ENCODE measurements at places on chromosomes 12 and 14.
A peak's percentile ranks its signal among the peaks of the same experiment; 100 is the strongest.

DNA sequence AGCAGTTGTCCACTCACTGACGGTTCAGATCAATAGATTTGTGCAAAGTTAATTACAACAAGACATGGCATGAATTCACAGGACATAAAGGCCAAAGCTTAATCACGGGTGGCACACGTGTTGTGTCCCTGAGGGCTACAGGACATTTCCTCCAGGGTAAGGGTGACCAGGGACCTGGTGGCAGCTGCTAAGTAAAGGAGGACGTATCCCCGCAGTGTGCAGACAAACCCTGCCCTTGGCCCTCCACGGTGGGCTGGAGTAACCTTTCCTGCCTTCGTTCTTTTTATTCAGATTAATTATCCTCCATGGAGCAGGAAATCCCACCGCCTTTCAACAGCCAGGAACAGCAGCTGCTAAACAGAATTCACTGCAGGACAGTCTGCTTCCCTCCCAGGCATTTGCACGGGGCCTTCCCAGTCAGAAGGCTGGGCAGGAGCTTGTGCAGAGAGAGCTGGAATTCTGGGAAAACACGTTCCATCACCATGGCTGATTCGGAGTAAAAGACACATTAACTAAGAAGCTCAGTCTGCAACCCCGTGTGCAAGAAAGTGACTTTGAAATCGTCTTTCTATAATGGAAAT lies 289.9 kb upstream of the SFSWAP start:
- DNase-seq, result no peak

- DNase-seq, result no peak
Measured at GRCh38 chr12:73361156-73361863, 1089.1 kb downstream of the TRHDE start.

DNA sequence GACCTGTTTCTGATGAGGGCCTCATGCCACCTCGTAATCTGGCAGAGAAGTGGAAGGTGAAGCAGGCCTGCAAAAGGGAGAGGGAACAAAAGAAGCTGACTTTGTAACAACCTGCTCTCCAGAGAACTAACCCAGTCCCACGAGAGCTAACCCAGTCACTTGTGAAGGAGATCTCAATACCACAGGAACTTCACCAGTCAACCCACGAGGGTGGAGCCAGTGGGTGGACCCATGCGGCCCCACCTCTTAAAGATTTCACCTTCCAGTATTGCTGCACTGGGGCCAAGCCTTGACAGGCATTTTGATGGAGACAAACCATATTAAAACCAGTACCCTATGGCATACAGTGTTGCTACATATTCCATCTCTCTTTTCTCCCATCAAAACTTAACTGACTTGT lies 55.1 kb downstream of the SERPINA10 start:
- no peak for DNase-seq

DNA sequence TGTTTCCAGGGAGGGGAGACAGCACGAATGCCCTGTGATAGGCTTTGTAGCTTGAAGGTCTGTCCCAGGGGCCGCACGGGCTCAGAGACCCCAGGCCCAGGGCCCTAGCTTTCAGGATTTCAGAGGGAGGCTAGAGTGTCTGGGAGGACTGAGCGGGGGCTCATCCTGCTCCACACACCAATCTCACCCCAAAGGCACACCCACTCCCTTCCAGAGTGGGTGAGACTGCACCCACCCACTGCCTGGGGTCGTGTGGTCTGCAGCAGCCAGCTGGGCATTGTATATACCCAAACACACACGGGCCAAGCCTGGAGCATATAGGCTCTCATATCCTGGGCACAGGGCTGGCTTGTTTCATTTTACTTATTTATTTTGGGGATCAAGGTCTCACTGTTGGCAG lies 5.8 kb upstream of the SLC25A47 start:
- no peak for DNase-seq

DNA sequence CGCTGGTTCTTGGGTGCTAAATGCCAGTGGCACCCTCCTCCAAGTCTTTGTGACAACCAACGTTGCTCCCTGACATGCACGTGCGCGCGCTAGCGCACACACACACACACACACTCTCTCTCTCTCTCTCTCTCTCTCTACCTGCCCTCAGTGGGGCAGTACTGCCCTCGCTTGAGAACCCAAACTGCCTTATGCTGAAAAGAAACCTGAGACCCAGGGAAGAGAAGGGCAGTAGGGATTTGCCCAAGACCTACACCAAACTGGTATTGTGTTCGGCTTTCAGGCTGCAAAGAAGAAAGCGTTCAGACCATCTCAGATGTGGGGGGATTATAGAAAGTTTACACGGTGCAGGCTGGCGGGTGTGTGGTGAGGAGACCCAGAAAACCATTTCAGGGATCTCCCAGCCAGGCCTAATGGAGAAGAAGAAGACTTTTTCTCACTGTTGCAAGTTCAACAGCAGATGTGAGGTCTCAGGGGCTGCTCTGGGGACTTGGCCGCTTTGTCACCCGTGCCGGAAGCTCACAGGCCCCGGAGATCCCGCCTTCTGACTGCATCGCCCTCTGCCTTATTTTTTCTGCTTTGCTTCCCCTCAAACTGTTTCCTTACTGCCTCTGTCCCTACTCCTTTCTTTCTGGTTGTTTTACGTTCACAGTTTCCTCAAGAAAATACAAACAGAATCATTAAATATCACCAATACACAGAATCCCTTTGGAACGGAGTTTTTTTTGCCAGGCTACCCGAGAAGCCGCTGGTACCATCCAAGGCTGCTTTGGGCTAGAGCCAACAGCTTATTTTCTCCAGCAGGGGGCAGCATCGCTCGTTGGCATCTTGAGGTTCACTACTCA lies 82.4 kb downstream of the PPM1A start:
- peak; percentile 77 for DNase-seq

DNA sequence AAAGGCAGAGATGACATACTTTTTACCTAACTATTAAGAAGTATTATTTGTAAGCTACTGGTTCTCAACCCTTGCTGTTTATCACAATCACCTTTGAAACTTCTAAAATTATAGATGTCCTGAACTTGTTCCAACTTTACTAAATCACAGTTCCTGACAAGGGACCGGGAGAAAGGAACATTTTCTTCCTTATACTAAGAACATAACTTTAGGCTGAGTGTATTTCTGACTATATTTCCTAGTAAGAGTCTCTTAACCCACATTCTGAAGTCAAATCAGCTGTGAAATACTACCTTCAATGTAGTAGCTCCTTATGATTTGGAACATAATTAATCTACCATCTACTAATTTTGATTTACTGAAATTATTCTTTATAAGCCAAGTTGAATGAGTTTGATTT lies 80.2 kb downstream of the BAZ1A start:
- DNase-seq, result no peak

Measured in kidney capillary endothelial cell (primary cell).